ENCODE measurements at places on chromosomes 7 and 10.

GRCh38 chr10:78777466-78777865, 291.3 kb upstream of the ZMIZ1 start:
- no peak for DNase-seq

GRCh38 chr10:112246-112645, 23.0 kb upstream of the ZMYND11 start:
- DNase-seq = no peak

DNA sequence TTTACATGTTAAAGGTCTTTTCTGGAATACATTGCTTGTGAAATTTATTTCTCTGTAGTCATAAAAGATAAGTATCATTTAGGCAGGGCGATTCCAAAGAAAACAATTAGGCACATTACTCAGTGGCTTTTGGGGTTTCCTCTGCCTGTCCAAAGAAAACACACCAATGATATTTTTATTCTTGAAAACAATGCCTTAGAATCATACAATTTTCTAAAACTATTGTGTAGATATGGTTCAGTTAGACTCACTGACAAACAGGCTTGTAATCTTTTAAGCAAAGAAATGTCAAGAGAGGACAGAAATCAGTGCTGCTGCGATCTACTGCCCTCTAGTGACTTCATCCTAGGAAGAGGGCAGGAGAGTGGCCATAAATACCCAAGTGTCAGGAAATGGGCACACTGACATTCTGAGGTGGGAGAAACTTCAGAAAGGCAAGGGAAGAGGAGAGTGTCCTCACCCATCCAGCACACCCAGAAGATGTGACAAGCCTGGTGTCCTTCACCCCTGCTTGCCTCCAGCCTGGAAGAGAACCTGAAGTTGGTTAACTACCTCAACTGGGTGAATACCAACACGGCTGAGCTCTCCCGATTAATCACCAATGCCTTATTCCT, 120.5 kb downstream of the GALNT11 start:
- DNase-seq = no peak

GRCh38 chr7:30082686-30083085, 52.1 kb upstream of the MTURN start:
- DNase-seq = no peak

- no peak for DNase-seq
Measured at GRCh38 chr7:84194484-84195271, at the start of gene SEMA3A. Gene SEMA3A, minus strand, starts transcription at chr7:84194789. Its CDS starts 203 bp downstream, at chr7:84194586.

GRCh38 chr10:11605807-11606408, 5.5 kb downstream of the USP6NL start:
- DNase-seq = no peak

- DNase-seq = no peak
Measured at GRCh38 chr7:154628556-154628955, 374.4 kb downstream of the PAXIP1 start.

DNA sequence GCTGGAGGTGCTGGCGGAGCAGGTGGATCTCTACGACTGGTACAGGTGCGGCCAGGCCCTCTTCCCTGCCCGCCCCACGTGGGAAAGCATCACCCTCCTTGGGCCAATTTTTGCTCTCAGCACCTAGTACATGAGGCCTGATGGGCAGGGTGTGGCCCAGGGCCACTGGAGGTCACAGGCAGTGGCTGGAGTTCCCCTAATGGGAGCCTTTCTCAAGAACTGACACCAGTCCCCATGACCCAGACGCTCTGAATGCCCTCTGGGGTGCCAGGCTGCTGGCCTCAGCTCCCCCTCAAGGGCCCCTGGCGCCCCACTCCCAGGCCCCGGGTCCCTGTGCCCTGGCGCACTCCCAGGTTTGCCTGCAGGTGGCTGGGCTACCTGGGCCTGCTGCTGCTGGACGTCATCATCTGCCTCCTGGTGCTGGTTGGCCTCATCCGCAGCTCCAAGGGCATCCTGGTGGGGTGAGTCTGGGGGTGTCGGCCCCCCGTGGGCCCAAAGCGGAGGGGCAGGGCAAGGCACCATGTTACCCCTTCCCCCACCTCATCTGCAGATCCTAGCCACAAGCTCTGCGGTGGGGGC, 15.9 kb downstream of the TTYH3 start:
- no peak for DNase-seq

- DNase-seq = no peak
Measured at GRCh38 chr7:28703037-28703765, 254.9 kb downstream of the TRIL start.

DNA sequence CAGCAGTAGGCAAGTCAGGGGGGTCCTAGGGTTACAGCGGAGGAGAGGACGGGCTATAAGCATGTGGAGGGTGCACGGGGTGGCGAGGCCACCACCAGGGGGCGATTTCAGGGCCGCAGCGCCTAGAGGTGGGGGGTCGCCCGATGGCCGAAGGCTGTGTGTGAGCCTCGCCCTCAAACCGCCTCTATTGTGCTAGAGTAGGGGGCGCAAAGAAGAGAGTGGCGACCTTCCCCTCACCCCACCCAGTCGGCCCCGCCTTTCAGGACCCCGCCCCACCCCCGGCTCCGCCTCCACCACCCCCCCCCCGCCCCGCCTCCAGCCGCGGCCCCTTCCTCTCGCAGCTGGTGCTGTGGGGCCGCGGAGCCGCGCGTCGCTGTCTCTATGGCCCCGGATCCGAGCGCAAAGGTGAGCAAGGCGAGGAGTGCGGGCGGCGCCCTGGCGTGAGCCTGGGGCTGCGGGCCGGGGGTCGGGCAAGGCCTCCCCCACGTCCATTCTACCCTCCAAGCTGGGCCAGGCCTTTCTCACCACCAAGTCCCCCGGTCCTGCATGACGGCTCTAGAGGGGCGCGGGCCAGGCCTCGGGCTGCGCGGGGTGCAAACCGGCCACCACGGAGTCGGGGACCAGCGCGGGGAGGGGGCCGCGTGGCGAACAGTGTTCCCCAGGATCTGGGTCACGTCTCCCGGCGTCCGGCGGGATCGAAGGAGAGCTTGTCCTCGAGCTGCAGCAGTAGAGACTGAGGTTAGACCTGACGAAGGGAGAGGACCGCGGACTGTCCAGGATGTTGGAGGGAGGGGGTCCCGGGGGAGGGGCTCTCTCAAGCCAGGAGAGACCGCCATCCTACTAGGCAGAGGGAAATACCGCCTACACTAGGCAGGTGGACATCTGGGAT, at the start of gene SEMA4G:
Gene SEMA4G, plus strand, starts transcription at position 318 of the 889 bp plus-strand sequence. CDS start 3,409 bp downstream, outside the sequence.
- peak; percentile 50 for DNase-seq
